ENCODE measurements at places on chromosomes 12 and 14.

GRCh38 chr12:11573880-11574279 lies 75.6 kb upstream of the ETV6 start:
- DNase-seq = no peak

- no peak for DNase-seq
These were observed 6.6 kb downstream of the SBNO1 start for GRCh38 chr12:123358035-123358434.

DNA sequence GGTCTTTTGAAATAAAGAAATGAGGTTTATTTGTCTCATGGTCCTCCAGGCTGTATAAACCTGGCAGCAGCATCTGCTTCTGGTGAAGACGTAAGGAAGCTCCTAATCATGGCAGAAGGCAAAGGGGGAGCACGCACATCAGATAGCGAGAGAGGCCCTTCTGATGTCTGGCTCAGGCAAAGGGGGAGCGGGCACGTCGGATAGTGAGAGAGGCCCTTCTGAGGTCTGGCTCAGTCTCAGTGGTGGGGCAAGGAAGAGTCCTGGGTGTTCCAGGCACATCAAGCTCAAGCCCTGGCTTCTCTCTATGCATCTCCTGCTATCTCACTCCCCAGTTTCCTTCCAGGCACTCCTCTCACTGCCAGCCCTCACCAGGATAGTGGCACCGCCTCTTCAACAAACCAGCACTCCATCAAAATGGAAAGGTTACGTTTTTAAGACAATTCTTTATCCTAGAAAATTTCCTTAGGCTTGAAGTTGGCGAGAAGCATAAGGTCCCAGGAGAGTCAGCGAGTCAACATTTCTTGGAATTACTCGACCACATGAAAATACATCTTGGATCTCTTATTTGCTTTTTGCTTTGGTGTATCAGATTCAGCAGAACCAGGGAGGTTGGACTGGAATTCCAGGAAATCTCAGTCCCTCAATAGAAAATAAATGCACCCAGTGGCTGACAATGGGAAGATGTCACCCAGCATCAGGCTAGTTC lies 189.6 kb upstream of the TMEM132C start:
- no peak for DNase-seq

DNA sequence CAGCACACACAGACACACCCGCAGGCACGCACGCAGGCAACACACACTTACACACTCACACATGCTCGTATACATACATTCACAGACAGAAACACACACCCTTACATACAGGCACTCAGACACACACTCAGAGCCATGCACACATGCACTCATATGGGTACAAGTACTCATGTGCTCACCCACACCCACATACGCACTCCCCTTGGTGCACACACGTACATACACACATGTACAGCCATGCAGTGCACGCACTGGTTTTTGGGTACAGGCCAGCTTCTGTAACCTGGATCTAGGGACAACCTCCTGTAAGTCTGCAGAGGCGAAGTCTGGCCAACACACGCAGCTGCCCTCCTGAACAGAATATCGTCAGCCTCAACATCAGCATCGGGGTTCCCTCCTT lies 221.3 kb upstream of the RTL1 start:
- DNase-seq = no peak

DNA sequence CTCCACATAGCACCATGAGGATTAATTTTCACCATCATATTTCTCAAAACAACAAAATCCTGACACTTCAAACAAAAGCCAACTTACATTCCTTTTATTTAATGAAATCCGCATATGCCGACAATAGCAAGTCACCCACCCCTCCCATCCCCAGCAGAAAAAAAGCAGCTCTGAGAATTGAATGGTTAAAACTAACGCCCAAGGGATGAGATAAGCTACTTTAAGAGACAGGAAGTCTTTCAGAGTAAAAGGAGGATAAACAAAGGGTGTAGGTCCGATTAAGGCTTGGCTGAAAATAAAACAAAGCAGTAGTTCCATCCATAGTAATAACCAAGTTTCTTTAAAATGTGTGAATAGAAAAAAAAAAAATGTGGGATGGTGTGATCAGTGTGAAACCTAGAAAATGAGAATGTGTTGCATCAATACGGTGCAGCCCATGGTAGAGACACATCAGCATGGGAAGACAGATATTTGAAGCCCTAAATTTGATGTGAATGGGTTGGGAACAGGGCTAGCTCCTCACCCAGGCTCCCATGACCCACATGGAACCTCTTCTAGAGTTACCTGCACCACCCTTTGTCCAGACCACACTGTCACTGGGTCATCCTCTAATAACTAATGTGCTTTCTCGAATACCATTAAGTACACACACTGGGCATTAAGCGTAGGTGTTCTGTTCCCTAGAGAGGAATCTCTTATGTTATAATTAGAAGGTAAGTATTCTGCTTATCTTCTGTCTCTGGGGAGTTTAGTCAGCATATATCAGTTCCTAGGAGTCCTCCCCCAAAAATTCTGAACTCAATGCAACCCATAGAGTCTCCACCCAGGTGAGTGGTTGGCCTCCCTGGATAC lies 31.7 kb downstream of the RTRAF start:
- DNase-seq = no peak

DNA sequence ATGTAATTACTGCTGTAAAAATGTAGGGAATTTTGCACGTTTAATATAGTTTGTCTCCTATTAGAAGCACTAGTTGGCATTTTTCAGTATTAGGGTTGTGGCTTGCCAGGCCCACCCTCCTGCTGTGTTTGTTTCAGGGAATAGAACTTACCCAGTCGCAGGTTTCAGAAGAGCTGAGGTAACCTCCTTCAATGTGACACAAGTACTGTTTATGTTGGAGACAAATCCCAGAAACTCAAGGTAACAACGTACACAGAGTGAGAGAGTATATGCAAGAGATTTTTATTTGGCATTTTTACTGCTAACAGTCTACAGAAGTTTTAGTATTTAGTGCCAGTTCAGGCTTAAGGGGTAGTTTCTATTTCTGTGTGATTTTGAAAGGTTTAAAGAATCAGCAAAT lies 284.3 kb downstream of the RAD51B start:
- DNase-seq = no peak

GRCh38 chr12:76704693-76705092 lies 59.2 kb upstream of the ZDHHC17 start:
- no peak for DNase-seq

DNA sequence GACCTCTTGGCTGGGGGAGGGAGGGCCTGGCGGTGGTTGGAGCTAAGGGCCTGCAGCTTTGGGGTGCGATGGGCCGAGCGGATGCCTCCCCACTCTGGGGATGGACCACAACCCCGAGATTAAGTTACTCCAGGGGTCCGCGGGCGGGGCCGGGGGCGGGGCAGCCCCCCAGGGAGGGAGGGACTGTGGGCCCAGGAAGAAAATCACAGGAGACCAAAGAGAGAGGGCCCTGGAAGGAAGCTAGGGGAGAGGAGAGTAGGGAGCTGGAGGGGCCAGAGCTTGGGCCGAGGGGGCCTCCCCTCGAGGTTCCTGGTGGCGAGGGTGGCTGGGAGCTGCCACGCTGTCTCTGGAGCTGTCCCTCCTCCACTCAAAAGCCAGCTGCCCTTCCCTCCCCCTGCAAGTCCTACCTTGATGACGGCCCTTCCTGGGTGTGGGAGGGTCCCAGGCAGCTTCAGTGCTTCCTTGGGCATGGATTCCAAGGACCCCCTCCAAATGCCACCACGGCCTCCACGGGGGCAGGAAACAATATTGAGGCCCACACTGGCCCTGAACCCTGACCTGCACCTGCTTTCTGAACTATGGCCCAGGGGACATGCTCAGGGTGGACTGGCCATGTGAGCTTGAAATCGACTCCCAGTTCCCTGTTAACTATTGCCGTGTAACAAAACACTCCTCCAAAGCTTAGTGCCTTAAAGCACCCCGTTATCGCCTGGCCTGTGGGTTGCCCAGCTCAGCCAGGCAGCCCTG lies 610 bp upstream of the NUDT14 start:
- no peak for DNase-seq

GRCh38 chr12:48002414-48002730 lies 1.9 kb downstream of the COL2A1 start:
- no peak for DNase-seq

DNA sequence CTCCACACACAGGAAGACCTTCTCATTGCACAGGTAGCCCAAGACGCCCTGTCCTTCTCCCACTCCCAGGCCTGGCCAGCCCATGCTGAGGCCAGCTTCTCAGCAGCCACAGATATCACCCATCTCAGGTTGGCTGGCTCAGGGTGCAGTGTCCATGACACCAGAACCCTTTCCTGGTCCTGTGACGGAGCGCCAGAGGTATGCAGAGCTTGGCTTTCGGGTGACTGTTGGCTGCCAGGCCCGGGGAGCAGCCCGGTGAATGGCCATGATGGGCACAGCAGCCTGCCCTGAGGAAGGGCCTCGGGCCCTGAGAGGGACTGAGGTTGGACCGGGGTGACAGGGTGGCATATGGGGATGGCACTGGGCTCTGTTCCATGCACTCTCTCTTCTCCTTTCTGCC lies 173.4 kb downstream of the TSPAN9 start:
- DNase-seq = no peak
